ENCODE measurements at places on chromosomes 13 and 19.

- no peak for DNase-seq
Observed at GRCh38 chr19:38812841-38813320, at the start of gene LGALS4. TSS of gene LGALS4 (minus strand) at chr19:38812945. CDS start at chr19:38812886, 59 bp downstream.

DNA sequence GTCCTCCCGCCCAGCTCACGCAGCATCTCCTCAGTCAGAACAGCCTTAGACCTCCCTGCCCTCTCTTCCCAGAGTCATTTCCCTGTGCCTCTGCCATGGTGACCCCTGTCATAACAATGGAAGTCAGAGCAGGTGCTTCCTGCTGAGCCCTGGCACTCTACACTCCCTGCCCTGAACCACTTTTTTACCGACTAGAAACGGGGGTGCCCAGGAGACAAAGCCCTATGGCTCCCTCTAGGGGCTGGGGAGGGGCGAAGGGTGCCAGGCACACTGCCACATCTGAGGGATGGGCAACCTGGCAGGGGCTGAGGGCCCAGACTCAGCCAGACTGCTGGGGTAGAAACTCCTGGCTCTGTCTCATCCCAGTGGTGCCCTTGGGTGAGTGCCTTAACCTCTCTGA, 16.4 kb downstream of the ZNF574 start:
- no peak for DNase-seq

DNA sequence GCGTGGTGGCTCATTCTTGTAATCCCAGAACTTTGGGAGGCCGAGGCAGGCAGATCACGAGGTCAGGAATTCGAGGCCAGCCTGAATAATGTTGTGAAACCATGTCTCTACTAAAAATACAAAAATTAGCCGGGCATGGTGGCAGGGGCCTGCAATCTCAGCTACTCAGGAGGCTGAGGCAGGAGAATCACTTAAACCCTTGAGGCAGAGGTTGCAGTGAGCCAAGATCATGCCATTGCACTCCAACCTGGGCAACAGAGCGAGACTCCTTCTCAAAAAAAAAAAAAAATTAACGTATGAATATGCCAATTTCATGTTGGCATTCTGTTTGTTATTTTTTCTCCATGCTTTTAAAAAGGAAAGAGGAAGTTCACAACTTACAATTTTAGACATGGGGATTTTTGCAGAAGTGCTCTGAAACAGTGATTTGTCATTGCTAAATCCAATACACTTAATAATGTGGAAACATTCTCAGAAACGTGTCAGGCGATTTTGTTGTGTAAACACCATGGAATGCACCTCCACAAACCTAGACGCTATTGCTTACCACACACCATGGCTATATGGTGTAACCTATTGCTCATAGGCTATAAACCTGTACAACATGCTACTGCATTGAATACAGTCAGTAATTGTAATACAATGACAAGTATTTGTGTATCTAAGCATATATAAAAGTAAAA, 115.9 kb upstream of the PCDH20 start:
- no peak for DNase-seq

GRCh38 chr13:112447761-112448603, 71.8 kb downstream of the SPACA7 start:
- DNase-seq, result peak; percentile 77

DNA sequence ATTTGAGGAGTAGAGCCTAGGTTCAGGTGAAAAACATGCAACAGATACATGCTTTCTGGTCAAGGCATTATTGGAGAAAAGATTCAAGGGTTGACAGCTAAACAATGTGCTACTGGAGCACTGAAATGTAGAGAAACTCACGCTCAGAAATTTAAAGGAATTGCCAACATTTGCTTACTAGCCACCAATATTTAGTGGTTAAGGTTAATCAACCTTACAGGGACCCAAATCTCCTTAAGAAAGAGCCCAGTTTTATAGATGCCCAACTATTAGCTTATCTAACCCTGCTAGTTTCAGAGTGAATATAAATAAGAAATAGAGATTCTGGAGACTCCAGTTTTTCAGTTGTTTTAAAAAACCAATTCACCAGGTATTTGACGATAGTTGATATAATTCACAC, 203.6 kb downstream of the DACH1 start:
- DNase-seq, result no peak

DNA sequence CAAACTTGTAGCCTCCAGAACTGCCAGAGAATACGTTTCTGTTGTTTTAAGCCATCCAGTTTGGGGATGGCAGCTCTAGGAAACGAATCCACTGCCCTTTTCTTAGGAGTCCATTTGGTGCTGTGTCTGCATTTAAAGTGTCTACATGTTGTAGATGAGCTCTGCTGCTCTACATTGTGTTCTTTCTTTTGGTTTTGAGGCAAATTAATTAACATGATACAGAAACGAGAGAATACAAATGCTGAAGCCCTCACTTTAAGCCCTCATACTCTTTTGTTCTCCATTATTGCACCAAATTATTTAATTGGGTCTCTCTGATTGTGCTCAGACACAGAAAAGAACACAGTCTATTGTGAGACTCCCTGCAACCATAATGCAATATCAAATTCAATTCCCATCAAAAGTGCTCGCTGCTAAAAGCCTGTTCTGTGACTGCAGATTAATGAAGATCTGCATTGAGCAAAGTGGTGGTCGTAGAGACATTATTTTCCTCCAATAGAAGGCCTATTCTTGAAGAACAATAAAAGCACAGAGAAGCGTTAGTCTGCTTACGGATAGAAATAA, 166.3 kb upstream of the SOX21 start:
- DNase-seq, result no peak

DNA sequence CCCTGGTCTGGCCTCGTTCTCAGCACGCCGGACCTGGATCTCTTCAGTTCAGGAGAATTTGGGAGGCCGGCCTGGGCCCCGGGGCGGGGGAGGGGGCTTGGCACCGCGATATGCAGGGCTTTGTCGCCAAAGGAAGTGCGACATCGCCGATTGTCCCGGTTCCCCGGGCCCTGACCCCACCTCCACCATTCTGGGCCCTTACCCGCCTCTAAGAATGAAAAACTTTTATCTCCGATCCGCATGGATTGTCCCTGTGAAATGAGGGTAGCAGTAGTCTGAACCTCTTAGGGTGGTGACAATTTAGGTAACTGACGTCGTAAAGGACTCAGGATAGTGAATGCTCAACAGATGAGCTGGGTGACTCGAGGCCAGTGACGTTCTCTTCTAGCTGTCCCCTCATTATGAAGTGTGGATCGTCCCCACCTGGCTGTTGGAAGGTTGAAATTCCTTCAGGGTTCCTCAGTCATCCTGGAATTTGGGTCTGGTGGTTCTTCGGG, 650 bp downstream of the DDA1 start:
- no peak for DNase-seq

- DNase-seq, result no peak
Observed at GRCh38 chr13:42720113-42720857, 61.1 kb upstream of the FAM216B start.

- DNase-seq, result no peak
Observed at GRCh38 chr19:3320853-3321252, 45.5 kb upstream of the NFIC start.

DNA sequence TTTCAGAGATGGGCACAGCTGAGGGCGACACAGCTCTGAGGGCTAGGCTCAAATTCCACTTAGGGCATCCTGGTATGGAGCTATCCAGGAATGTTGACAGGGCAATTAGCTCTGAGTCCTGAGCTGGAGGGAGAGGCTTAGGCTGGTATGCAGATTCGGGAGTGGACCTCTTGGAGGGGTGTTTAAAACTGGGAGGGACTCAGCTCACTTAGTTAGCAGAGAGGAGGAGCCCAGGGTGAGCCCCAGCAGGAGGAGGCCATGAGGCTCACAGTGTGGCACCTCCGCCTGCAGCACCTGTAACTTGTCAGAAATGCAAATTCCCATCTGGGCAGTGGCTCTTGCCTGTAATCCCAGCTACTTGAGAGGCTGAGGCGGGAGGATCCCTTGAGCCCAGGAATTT, 10.2 kb upstream of the NOP53 start:
- no peak for DNase-seq

DNA sequence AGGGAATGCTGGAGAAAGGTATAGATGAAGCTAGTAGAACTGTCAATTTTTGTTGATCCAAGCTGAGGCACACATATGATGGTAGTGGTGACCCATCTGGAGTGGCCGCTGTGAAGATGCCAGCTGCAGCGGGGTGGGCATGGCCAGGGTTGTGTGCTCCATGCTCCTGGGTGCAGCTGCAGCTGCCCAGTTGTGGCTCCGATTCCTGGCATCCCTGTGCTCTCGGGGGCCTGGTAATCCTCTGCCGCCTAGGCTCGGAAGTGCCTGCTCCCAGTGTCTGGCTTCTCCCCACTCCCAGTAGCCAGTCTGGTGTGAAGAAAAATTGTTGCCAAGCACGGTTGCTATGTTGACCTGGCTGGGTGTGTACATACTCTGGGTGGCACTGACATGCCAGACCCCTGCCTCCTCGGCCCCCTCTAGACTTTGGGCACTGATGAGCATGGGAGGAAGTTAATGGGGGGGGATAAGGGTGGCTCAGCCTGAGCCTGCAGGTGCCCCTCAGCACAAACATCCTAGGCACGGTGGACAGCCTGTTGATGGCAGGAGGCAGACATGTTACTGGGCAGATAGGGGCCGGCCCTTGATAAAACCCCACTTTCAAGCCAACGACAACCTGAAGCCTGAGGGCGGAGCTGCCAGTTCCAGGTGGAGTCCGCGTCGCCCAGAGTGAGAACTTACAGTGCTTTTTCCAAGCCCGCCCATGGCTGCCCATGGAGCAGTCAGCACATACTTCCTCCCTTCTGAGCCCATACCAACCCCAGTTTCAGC, 1400.7 kb downstream of the PCDH9 start:
- no peak for DNase-seq

- DNase-seq, result no peak
Observed at GRCh38 chr19:35104361-35104760, 11.3 kb upstream of the FXYD3 start.

DNA sequence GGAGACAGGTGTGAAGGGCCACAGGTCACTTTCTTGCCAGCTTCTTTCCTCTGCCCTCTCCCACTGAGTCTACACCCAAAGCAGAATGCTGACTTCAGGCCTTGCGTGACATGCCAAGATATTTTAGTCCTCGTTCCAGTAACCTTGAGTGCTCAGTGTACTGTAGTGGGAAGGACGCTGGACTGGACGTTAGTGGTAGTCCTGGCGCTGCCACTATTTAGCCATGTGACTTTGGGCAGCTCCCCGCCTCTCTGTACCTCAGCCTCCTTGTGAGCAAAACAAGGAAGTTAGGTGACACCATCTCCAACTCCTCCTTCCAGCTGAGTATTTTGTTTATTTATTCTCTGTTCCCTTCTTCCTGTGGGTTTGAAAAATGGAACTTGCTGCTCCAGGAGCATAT, 86.1 kb downstream of the FRY start:
- DNase-seq, result no peak

DNA sequence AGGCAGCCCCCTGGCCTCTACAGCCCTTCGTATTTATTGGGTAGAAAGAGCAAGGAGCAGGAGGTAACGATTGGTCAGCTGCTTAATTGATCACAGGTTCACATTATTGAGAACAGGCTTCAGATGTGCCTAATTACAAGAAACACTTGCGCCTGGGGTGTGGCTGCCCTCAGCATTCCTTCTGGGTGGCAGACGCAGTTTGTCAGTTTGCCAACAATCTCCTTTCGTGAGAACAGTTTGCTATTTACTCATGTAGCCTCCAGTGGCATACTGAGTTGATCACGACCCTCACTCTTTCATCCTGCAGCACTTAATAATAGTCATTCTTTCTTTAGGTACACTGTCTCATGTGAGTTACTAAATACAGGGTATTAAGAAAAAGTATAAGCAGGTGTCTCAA, 985.6 kb downstream of the SLITRK5 start:
- no peak for DNase-seq

DNA sequence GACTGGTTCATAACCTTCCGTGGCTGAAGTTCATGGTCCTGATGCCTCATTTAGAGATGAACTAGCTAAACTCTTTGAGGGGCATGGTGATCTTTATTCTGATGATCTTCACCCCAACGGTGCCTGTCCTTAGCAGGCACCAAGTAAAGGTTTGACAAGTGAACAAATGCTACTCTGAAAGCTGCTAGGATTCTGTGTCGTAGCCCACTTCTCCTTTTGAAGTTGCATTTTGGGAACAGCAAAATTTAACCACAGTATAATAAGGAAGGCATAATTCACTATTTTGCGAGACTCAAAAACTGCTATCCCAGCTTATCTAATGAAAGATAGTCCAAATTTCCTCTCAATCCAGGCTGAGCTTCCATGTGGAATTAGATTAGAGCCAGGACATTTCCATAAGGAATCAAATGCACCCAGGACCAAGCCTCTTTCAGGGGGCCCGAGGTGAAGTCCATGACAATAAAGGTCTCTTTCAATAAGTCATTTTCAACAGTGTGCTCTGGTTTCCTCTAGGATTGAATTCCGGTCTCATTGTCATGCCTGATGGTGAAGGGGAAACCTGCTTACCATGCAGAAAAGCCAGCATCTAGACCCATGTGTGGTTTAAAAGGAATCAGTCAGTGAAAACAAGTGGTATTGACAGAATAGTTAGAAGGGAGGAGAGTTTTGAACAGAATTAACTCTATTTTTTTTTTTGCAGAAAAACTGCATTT, 23.1 kb downstream of the SIAH3 start:
- peak; percentile 16 for DNase-seq

DNA sequence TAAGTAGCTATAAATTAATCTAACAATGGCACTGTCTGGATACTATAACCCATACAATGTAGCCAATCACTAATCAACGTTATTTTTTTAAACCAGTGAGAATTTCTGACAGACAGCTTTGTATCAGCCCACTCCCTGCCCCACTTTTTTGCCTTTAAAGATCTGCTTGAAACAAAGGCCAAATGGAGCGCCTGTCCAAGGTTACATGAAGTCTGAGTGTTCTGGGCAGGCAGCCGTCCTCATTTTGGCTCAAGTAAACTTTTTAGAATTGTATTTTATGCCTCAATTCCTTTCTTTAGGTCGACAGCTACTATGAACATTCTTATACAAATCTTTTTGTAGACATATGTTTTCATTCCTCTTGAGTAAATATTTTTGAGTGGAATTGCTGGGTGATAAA, 6.2 kb downstream of the IFT88 start:
- no peak for DNase-seq

- DNase-seq, result no peak
Observed at GRCh38 chr13:38348861-38349389, 726 bp upstream of the UFM1 start.

- DNase-seq, result no peak
Observed at GRCh38 chr19:42075364-42075615, 676 bp upstream of the ZNF574 start.

GRCh38 chr13:30734439-30734838, 904 bp upstream of the ALOX5AP start:
- DNase-seq, result no peak

GRCh38 chr13:99436686-99437416, 64.4 kb upstream of the TM9SF2 start:
- DNase-seq, result no peak

DNA sequence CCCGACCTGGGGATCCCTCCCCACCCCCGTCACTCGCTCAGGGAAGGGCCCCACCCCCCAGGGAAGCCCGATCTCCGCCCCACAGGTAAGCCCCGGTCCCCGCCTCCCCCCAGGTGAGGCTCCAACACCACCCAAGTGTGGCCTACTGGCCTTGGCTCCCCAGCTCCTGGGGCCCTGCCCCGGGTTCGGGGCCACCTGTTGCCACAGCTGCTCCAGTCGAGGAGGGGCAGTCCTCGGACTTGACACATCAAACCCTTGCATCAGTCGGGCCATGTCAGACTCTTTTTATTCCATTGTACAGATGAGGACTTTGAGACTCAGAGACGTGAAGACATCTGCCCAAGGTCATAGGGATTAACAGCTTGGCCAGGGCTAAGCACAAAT, 512 bp downstream of the CC2D1A start:
- DNase-seq, result no peak
